ENCODE measurements at places on chromosomes 16 and 17. TPM values are rescaled to one million over a fixed set of nuclear protein-coding genes. Genes with fewer than 3 reads are reported as not detected.

GRCh38 chr17:3723188-3723555 lies 531 bp upstream of the HASPIN start:
- H3K4me1 ChIP-seq: peaks cover 17% of the 10 kb centered on the region
- no peaks in the 10 kb centered on the region for H3K27me3 ChIP-seq
- peaks cover 14% of the 10 kb centered on the region for H3K36me3 ChIP-seq
- peak overlapping the region; percentile 95 for H3K4me3 ChIP-seq
- no peak for DNase-seq

GRCh38 chr17:68910251-68910705 lies 44.9 kb downstream of the ABCA8 start:
- H3K4me3 ChIP-seq: no peak overlapping the region
- no peak for DNase-seq
- peaks cover 1% of the 10 kb centered on the region for H3K27me3 ChIP-seq
- H3K36me3 ChIP-seq: peaks cover 3% of the 10 kb centered on the region

DNA sequence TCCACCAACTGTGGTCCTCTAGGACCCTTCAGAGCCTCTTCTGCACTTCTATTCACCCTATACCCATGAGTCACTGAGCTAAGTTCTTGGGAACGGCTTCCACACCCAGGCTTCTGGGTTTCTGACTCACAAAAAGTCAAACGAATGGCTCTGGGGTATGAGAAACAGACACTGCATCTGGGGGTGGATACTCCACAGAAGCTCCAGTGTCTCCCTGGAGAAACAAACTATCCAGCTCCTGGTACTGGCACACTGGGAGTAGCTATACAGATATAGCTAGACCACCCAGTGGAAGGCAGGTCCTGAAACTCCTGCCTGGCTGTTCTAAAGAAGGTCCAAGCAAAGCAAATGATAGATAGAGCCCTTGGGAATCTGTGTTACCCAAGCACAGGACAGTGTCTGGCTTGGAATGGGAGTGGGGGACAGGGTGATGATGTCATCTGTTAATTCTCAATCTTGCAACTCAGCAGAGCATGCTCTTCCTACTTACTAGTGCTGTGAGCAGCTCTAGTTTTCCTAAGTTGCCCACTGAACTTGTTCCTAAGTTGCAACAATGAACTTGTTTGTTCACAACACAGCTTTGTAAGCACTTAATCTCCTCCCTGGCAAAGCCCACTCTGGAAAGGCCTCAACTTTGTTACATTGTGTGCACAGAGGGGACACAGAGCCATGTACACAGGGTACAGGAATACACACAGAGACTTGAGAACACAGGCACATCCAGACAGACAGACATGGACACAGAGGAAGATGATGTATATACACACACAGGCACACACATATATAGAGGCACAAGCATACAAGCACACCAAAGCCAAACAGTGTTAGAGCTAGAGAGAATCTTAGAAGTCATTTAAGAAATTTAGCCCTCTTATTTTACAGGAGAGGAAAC lies 6.7 kb downstream of the MMP28 start:
- H3K27ac ChIP-seq: peak overlapping the region; percentile 0
- H3K36me3 ChIP-seq: no peaks in the 10 kb centered on the region
- H3K4me1 ChIP-seq: peaks cover 11% of the 10 kb centered on the region
- no peak for DNase-seq
- no peak overlapping the region for H3K4me3 ChIP-seq

DNA sequence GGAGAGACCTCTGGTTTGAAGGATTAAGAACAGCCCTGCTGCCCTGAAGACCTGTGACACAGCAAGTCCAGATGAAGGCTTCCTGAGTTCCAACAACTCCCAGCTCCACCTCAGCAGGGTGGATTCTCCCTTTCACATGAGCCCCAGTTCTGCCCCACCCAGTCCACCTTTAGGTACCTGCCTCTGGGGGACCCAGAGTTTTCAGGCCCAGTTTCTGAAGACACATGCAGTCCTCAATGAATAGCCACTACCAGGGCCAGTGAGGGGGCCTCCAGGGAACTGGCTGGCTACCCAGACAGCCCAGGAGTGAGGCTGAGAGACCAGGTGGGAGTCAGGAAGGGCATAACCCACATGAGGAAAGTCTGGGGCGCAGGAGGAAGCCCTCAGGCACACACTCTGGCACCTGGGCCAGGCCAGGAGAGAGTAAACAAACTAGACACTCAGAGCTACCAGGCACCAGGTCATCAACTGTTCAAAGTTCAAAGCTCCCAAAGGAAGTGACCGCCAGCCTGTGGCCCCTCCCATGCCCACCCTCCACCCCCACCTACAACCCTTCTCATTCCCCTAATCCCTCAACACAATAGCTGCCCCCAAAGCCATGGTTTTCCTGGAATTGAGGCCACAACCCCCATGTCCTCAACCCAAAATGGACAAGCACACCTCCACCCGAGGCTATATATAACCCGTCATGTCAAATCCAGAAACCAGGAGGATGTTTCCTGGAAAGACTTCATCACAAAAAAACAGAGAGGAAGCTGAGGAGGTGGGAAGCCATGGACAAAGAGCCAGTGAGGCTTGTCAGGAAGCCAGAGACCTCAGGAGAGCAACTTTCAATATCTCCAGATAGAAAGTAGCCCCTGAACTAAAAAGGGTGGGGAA lies 2.1 kb downstream of the MYO18A start:
- H3K27me3 ChIP-seq: peaks cover 8% of the 10 kb centered on the region
- H3K27ac ChIP-seq: peak overlapping the region; percentile 19
- peaks cover 36% of the 10 kb centered on the region for H3K4me1 ChIP-seq
- peak overlapping the region; percentile 78 for H3K4me3 ChIP-seq
- no peak for DNase-seq

- H3K27me3 ChIP-seq: peaks cover 35% of the 10 kb centered on the region
- H3K4me1 ChIP-seq: no peaks in the 10 kb centered on the region
- no peaks in the 10 kb centered on the region for H3K36me3 ChIP-seq
- no peak for DNase-seq
- no peak overlapping the region for H3K4me3 ChIP-seq
These were observed 393.1 kb upstream of the ASIC2 start for GRCh38 chr17:33686171-33686570.

DNA sequence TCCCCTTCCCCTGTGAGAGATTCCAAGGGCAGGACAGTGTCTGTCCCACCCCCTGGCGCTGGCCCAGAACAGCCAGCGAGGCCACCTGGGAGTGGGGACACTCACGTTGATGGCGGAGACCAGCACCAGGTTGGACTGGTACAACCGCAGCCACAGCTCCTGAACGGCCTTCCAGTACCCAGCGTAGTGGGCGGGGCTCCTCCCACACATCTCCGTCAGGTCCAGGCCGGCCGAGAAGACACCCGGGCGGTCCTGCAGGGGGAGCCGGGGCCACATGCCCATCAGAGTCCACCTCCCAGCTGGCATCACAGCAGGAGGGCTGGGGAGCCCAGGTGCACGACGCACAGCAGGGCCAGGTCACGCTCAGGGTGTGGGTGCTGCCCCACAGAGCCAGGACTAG lies 7.1 kb downstream of the ECI1 start:
- no peak for DNase-seq
- H3K4me1 ChIP-seq: no peaks in the 10 kb centered on the region
- no peak overlapping the region for H3K4me3 ChIP-seq
- no peak overlapping the region for H3K27ac ChIP-seq

- DNase-seq: no peak
- peak overlapping the region; percentile 88 for H3K27ac ChIP-seq
- H3K4me1 ChIP-seq: peaks cover 30% of the 10 kb centered on the region
- H3K27me3 ChIP-seq: no peaks in the 10 kb centered on the region
- no peaks in the 10 kb centered on the region for H3K36me3 ChIP-seq
These were observed 961 bp downstream of the AMFR start for GRCh38 chr16:56424404-56424764.

GRCh38 chr16:80189476-80190175 lies 351.2 kb upstream of the DYNLRB2 start:
- no peaks in the 10 kb centered on the region for H3K4me1 ChIP-seq
- no peaks in the 10 kb centered on the region for H3K36me3 ChIP-seq
- no peak overlapping the region for H3K27ac ChIP-seq
- no peak for DNase-seq
- peaks cover 9% of the 10 kb centered on the region for H3K27me3 ChIP-seq

- H3K27me3 ChIP-seq: no peaks in the 10 kb centered on the region
- peaks cover 2% of the 10 kb centered on the region for H3K4me1 ChIP-seq
- no peaks in the 10 kb centered on the region for H3K36me3 ChIP-seq
- DNase-seq: no peak
- no peak within 1 kb of the TSS for H3K4me3 ChIP-seq
- no peak within 1 kb of the TSS for H3K27ac ChIP-seq
These were observed at the start of gene ALDH3A1 for GRCh38 chr17:19747829-19748806. Gene ALDH3A1 (minus strand): TSS chr17:19748298. CDS start chr17:19745129, 3,169 bp downstream.

DNA sequence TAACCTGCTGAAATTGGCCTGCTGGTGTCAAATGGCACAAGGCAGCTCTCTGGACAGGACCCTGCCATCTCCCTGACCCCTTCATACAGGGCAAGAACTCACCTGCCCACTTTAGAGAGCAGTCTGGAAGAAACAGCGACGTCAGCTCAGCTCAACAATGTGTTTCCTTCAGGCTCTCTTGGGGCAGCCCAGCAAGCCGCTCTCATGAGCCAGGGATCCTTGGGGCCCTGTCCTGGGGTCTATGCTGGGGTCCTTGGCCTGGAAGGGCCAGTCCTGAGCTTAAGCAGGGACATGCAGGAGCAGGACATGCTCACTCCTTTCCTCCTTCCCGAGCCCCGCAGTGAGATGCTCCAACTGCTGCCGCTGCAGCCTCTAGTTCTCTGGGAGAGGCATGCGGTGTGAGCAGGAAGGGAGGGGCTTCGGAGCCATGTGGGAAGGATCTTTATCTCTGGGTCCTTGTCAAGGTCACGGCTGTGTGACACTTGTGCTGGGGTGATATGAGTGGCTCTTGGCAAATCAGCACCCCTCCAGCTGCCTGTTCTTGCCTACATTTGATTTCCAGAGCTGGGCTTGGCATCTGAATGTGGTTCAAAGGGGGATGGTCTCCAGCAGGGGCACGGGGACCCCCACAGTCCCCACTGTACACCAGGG lies 3.4 kb downstream of the C1QTNF1 start:
- no peak for DNase-seq
- H3K4me3 ChIP-seq: no peak overlapping the region
- H3K36me3 ChIP-seq: no peaks in the 10 kb centered on the region
- H3K27ac ChIP-seq: peak overlapping the region; percentile 88
- peaks cover 42% of the 10 kb centered on the region for H3K4me1 ChIP-seq

- peak overlapping the region; percentile 79 for H3K4me3 ChIP-seq
- no peak overlapping the region for H3K27ac ChIP-seq
- H3K36me3 ChIP-seq: no peaks in the 10 kb centered on the region
- H3K27me3 ChIP-seq: peaks cover 49% of the 10 kb centered on the region
- peaks cover 20% of the 10 kb centered on the region for H3K4me1 ChIP-seq
These were observed 2.1 kb downstream of the FAM20A start for GRCh38 chr17:68599091-68599490.

GRCh38 chr17:73308017-73308823 lies 3.6 kb downstream of the CDC42EP4 start:
- peaks cover under 1% of the 10 kb centered on the region for H3K27me3 ChIP-seq
- peaks cover 60% of the 10 kb centered on the region for H3K4me1 ChIP-seq
- DNase-seq: peak; percentile 76
- H3K27ac ChIP-seq: peak overlapping the region; percentile 93

DNA sequence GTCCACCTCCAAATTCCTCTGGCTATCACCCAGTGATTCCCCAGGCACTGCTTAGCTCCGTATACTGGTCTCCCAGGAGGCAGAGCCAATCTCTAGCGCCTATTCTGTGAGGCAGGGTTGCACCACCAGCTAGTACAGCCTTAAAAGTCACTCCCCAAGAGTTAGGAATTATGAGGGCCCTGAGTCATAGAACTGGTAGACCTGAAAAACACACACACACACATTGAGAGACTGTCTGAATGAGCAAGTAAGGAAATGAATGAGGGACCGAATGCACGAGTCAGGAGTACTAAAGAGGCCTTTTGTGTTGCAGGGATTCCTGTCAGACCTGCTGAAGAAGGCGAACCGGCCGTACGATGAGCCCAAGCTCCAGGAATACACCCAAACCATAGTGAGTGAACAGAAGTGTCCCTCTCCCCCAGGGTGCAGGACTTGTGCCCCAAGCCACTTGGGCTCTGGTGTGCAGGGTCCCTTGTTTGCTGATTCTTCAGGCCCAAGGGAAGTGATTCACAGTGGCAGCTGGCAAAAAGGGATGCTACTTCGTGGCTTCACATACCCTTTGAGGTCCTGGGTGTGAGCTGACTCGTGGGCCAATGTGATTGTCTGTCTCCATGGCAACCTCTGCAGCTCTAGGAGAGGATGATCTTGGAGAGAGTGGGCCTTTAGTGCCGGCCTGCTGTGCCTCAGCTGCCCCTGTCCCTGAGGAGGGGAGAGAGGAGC lies 24.7 kb downstream of the CALB2 start:
- H3K27ac ChIP-seq: no peak overlapping the region
- DNase-seq: no peak
- H3K4me1 ChIP-seq: peaks cover 31% of the 10 kb centered on the region
- no peaks in the 10 kb centered on the region for H3K36me3 ChIP-seq

DNA sequence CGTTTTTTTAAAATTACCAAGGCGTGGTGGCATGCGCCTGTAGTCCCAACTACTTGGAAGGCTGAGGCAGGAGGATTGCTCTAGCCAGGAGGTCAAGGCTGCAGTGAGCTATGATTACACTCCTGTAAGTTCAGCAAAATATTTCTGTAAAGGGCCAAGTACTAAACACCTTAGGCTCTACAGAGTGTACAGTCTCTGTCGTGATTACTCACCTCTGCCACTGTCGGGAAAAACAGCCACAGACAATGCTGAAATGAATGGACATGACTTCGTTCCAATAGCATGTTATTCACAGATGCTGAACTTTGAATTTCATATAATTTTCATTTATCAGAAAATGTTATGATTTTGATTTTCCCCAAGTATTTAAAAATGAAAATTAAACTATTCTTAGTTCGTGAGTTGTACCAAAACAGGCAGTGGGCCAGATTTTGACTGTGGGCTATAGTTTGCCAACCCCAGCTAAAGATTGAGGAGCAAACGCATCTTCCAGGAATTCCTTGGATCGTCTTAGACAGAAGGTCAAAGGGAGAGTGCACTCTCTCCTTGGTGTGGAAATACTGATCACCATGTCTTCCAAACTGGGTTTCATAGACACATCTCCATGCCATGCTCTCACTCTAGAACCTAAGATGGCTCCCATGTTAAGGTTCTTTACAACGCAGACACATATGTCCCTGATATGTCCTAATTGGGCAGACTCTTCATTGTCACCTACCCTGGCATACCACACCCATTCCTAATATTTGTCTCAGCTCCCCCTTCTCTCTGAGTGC lies 89.5 kb downstream of the MARF1 start:
- DNase-seq: no peak
- no peak overlapping the region for H3K4me3 ChIP-seq
- H3K36me3 ChIP-seq: no peaks in the 10 kb centered on the region
- no peak overlapping the region for H3K27ac ChIP-seq
- peaks cover 10% of the 10 kb centered on the region for H3K27me3 ChIP-seq

DNA sequence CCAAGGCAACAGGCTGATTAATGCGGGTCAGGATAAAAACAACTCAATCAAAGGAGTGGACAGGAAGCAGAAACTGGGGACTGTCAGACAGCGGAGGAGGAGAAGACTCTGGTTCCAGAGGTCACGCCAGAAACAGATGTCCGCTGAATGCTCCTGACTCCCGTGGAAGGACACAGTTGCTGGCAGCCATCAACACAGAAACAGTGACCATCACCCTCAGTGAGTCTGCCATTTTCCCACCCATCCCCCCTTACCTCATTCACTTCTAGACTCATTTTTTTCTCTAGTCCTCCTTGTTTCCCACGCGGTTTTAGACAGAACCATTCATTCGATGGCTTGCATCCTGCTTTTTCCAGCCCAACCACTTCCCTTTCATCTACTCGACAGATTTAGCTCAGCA lies 40.9 kb downstream of the DHRS7C start:
- DNase-seq: no peak
- no peak overlapping the region for H3K27ac ChIP-seq
- peaks cover 9% of the 10 kb centered on the region for H3K4me1 ChIP-seq
- no peaks in the 10 kb centered on the region for H3K36me3 ChIP-seq
- peaks cover 52% of the 10 kb centered on the region for H3K27me3 ChIP-seq

Gene SBK1
- total RNA-seq: 51.9 TPM

Gene CCL1
- not detected for total RNA-seq

Gene ABCA8
- total RNA-seq: 2.6 TPM

Gene RAB11FIP4
- total RNA-seq: 21.8 TPM
